ENCODE measurements at places on chromosomes 3 and 15.
A peak's percentile ranks its signal among the peaks of the same experiment; 100 is the strongest.

GRCh38 chr3:48086705-48087104 is 70.5 kb upstream of the MAP4 start:
- peak; percentile 80 for DNase-seq

- DNase-seq: no peak
These were observed 202.2 kb upstream of the CMC1 start for GRCh38 chr3:28039234-28039633.

DNA sequence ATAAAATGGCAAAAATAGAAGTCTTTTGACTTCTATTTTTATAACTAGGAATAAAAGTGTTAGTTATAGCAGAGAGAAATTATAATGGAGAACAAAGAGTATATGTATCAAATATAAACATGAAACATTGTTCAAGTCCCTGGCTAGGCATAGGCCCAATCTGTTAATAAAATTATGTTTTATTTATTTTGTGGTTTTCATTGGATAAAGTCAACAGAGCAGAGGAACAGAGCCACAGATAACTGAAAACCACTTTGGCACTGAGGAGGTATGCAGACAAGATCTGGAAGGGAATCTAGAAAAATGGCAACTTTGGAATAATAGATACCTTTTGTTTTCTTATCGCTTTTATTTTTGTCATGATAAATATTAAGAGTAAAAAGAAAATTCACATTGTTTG is 50.4 kb upstream of the ICE2 start:
- DNase-seq: no peak

DNA sequence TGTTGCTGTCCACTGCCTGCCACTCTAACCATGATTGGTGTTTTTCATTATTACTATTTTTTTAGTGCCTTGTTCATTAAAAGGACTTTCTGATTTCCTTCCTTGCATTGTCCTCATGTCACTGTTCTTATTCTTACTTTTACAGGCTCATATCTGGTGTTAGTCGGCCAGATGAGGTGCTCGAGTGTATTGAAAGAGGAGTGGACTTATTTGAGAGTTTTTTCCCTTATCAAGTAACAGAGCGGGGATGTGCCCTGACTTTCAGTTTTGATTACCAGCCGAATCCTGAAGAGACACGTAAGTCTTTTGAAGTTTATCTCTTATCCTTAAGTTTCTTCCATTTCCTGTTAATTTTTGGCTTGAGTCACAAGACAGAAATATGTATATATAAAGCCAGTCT is 23.2 kb downstream of the QTRT2 start:
- DNase-seq: peak; percentile 4

DNA sequence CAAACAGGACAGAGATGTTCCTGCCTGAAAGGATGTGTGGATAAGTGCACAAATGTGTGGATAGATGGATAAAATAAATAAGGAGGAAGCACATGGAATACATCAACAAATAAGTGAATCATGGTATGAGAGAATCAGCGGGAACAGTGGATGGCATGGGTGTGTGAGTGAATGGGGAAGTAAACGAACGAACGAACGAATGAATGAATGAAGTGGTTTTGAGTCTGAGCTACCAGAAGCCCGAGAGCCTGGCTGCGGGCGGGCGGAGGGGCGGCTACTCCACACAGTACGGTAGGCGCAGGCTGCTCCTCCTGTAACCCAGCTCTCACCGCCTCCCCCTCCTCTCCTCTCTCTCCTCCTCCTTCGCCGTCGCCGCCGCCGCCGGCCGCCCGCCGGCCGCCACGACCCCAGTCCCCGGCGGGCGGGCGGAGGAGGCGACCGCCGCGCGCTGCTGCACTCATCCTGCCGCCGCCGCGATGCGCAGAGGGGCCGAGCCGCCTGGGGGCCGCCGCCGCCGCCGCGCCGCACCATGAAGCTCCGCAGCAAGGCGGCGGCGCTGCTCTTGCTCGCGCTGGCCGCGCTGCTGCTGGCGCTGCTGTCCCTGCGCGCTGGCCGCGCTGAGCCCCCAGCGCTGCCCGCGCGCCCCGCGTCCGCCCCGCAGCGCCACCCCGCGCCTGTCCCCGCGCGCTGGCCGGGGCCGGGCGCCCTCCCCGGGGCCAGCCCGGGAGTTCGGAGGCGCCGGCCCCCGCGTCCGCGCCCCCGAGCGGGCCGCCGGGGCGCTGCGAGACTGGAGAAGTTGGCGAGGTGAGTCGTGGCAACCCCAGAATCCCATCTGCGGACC is at the start of gene GXYLT2:
GXYLT2 (plus strand) TSS at position 342 of the 841 bp plus-strand sequence; CDS start at position 530, 188 bp downstream.
- peak; percentile 75 for DNase-seq

DNA sequence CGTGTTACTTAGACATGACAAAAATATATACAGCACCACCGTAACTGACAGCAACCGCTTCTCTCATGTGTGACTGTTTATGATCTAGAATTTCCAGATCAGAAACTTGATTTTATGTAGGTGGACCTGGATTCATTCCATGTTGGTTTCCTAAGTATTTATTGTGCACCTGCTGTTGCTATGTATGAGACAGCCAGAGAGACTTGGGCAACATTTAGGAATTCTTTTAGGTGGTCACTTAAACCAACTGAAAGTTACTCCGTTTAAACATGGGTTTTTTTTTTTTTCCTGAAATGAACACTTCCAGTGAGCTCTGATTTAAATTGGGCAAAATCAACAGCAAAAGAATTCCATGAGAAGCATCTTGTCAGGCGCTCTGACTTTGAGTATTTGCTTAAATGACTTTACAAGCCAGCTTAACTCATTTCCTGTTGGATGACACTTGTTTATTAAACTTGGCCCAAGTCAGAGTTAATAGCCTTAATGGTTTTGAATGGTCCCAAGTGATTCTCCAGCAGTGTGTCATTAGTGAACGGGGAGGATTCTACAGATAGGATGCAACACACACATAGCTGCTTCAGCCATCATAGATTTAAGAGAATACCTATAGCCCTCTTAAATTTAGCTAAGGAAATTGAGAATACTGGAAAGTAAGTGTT is 31.8 kb downstream of the MITF start:
- peak; percentile 26 for DNase-seq

DNA sequence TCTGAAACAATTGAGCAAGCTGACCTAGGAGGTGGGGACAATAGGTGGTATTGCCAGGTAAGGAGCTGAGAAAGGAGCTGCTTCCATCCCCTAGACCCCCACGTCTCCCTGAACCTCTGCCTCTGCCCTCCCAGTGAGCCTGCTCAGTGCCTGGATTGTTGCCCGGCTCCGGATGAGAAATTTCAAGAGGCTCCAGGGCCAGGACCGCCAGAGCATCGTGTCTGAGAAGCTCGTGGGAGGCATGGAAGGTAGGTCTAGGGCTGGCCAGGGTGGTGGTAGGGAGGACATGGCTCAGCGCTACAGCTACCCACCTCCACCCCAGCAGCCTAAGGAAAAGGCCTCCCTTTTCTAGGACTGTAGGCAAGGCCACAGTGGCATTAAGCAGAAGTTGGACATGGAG is 13.3 kb downstream of the DUOX1 start:
- DNase-seq: no peak
